Choroid plexus epithelial cell (primary cell): ENCODE measurements at places on chromosomes 4 and X.

- no peak for DNase-seq
Measured at GRCh38 chr4:30525662-30526315, 194.4 kb upstream of the PCDH7 start.

GRCh38 chrX:54066841-54067240, 22.6 kb upstream of the PHF8 start:
- peak; percentile 27 for DNase-seq

- DNase-seq, result no peak
Measured at GRCh38 chr4:2045518-2045951, 13.6 kb upstream of the NAT8L start.

GRCh38 chrX:53354669-53355068, 67.8 kb downstream of the SMC1A start:
- DNase-seq, result peak; percentile 18

GRCh38 chr4:22637306-22637705, 55.4 kb upstream of the GBA3 start:
- no peak for DNase-seq

DNA sequence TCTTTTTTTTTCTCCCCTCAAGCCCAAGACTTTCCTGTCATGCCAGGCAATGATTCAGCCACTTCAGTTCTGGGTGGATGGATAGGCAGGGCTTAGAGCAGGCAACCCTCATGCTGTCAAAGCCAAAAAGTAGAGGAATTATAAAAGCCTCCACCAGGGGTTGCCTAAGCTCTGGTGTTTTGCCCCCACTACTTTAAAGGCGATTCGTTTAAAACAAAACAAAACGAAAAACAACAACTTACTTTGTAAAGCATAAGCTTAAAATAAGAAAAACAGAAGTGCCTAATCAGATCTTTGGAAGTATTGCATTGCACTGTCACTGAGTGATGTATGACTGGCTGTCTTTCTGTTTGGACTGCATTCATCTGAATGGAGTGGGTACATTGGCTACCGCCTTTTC, 5.3 kb upstream of the IDS start:
- no peak for DNase-seq

DNA sequence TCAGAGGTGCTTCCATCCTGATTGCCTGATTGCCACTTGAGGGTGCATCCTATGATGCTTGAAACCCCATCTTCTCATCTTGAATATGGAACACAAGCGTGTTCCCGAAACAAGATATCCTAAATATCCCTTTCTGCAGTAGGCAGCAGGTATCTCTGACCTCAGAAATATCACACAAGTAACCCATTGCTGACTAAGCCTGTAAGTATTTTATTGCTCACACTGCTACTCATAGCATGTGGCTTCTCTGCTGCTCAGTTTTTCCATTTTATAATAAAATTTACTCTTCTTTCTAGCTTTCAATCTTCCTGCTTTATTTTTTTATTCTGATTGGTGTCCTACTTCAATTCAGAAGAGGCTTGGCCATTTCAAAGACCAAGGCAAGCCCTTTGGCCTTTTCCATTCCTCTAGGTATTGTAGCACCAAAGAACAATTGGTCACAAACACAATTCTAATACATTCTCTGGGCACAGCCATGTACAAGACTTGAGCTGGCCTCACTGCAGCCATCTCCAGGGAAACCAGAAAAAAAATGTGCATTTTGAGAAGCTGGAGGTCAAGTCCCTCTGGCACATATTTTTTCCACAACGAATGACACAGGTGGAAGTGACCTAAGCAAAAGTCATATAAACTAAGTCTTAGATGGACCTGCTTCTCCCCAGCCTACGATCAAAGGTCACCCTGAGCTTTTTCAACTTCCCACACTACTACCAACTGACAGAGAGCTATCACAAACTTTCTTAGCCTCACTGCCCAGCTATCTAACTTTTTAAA, 107.0 kb downstream of the OR13H1 start:
- no peak for DNase-seq

DNA sequence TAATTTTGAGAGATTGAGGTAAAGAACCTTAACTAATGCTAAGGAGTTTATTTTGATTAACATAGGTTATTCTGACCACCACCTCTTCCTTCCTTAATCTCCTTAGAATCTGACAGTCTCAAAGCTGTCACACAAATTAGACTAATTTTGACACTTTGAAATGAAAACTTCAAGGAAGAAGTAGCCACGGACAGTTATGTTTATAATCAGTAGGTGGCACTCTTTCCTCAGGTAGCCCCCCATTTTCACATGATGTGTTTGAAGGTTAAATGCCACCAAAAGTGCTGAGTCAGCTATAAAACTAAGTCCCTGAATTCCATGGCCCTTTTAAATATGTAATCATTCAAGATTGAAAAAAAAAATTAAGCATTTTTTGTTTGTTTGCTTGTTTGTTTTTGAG, 22.4 kb downstream of the TMEM33 start:
- DNase-seq, result peak; percentile 41

GRCh38 chr4:67167849-67168248, 377.5 kb downstream of the CENPC start:
- DNase-seq, result no peak

- DNase-seq, result no peak
Measured at GRCh38 chr4:110671679-110672078, 48.8 kb upstream of the PITX2 start.

DNA sequence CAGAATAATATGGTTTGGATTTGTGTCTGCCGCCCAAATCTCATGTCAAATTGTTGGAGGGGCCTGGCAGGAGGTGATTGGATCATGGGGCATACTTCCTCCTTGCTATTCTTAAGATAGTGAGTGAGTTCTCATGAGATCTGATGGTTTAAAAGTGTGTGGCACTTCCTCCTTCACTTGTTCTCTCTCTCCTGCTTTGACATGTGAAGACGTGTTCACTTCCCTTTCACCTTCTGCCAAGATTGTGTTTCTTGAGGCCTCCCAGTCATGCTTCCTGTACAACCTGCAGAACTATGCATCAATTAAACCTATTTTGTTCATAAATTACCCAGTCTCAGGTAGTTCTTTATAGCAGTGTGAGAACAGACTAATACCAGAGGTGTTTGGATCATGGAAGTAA, 325.7 kb upstream of the GIMD1 start:
- DNase-seq, result no peak

- no peak for DNase-seq
Measured at GRCh38 chr4:100852326-100852725, 334.5 kb upstream of the EMCN start.

DNA sequence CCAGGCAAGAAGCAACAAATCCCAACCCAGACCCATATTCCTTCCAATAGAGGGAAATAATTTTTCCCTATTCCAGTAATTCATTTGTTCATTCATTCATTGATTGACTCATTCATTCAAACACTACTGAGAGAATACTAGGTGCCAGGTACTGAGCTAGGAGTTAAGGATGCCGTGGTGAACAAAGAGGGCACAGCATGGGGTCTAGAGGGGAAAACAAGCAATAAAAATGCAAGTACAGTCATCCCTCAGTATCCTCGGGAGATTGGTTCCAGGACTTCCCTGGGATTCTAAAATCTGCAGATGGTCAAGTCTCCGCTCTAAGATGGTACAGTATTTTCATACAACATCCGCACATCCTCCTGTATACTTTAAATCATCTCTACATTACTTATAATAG, 18.7 kb downstream of the RASGEF1B start:
- no peak for DNase-seq

- no peak for DNase-seq
Measured at GRCh38 chrX:154981116-154981411, 41.5 kb downstream of the F8 start.

GRCh38 chr4:38279077-38279476, 318.9 kb downstream of the PTTG2 start:
- DNase-seq, result no peak

DNA sequence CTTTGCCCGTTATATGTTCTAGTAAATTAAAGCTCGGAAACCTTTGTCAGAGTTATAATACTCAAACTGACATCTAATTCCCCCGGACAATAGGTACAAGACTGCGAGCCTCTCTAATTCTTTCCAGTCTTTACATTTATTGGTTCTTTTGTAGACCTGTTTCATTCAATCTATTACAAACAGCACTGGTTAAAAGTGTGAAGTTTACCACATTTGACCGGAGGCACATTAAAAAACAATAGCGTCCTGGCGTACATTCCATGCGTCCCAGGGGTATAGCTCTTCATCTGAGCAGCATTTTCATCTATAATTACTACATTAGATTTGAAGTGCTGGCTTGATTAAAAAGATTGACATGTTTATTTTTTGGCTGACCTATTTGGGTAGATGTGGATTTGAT, 49.9 kb upstream of the TENM3 start:
- DNase-seq, result no peak

DNA sequence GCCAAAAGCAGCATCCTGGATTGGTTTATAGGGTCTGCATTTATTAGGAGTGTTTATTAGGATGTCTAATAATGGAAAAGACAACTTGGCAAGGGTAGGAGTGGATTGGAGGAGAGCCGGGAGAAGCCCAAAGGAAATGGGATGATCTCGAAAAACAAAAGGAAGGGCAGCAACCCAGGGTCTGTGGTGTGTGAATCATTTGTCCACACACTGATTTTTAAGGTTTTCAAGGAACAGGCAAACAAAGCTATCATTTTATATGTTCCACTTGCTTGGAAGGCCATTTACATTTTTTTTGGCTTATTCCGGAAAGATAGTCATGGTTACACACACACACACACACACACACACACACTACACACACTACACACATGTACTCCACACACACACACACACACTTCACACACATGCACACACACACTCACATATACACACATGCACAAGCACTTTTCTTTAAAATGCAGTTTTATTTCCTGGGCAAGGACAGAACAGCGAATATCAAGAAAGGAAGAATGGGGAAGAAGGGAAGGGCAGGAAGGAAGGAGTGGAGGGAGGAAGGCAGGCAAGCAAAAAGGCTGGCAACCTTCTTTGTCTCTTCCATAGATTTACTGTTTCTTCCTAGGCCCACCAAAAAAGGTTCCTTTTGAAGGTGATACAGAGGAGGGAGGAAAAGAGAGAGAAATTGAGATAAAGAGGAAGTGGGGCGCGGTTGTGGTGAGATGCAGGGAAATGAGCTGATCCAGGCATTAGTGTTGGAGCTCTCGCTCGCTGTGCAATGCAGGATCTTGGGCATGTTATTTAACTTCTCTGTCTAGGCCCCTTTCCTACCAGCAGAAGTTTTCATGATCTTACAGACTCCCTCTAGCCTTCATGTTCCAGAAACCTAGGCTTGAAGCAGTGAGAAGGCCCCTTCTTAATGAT, 88.6 kb upstream of the MAML3 start:
- DNase-seq, result no peak

GRCh38 chrX:45508454-45508853, 307.8 kb upstream of the DIPK2B start:
- no peak for DNase-seq

DNA sequence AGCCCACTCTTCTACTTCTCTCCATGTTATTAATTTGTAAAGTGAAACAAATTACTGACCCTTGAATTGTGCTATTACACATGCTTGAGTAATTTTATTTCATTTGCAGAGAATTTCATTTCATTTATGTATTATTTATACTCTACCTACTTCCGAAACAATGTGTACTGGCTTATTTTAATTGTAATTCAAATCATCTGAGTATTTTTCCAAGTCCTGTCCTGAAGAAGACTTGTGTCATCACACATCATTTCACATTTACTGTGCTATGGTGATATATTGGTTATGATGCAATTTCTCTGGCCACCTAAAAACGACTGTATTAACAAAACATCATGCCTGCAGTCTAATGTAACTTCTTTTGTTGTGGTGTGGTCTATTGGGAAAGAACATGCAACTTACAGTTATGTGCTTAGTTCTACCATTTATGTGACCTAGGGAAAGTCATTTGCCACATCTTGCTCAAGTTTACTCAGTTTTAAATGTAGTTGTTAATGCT, 384.5 kb downstream of the RPA4 start:
- no peak for DNase-seq

DNA sequence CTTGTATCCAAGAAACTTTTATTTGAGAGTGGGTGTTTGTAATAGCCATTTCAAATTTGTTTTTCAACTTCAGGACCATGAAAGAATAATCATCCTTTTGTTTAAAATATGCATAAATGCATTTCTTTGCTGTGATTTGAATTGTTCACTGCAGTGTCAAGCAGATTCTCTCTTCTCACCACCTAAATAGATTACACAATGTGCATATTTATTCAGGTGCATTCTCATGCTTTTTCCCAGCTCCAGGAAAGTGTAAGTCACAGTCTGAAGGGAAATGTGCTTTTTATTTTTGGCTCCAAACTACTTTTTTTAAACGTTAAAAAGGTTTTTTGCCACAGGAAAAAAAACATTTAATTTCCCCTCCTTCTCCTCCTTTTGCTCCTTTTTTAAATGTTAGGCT, 17.5 kb downstream of the C4orf33 start:
- DNase-seq, result no peak

GRCh38 chrX:149491812-149492211, 13.3 kb downstream of the IDS start:
- no peak for DNase-seq

- DNase-seq, result no peak
Measured at GRCh38 chrX:21132686-21133393, 241.4 kb upstream of the CNKSR2 start.

DNA sequence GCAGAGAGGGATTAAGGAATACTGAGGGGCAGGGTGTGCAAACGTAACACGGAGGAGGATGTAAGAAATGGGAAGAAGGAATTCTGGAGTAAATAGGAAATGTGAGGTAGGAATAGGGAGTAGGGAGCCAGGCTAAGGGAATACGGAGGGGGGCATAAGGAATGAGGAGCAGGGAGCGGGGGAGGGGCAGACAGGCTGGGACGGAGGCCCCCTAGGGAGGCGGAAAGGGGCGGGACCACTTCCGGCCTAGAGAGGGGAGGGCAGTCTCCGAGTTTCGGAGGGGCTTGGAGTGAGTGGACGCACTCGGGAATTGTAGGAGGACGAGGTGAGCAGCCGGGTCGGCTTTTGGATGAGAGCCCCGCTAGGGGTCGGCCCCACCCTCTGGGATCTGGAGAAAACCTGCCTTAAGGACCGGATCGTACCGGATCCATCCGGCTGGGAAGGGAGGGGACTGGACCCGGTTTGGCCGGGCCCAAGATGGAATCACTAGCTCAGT, 612 bp downstream of the MAGED2 start:
- no peak for DNase-seq

GRCh38 chr4:184805462-184806228, 20.1 kb downstream of the ACSL1 start:
- DNase-seq, result no peak

GRCh38 chr4:145920205-145920604, 18.4 kb downstream of the ZNF827 start:
- DNase-seq, result peak; percentile 96

DNA sequence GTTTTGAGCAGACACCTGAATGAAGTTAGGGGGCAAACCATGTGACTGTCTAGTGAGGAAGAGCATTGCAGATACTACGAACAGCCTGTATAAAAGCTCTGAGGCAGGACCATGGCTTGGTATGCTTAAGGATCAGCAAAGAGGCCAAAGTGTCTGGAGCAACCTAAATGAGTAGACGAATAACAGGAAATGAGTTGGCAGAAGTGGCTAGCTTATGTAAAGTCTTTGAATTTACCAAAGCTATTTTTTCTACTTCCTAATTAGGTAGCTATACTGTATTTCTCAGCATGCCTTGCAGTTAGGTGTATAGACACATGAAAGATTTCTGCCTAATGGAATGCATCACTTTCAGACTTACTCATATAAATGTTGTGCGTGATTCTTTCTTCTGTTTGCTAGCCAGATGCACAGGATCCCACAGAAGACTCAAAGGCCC, 9.3 kb upstream of the GPRIN3 start:
- DNase-seq, result peak; percentile 77
